ENCODE measurements at places on chromosomes 4 and X.

- DNase-seq, result no peak
These were observed 981.2 kb downstream of the FAM133A start for GRCh38 chrX:94655180-94655579.

- no peak for DNase-seq
These were observed 12.8 kb downstream of the SCARB2 start for GRCh38 chr4:76200771-76201231.

GRCh38 chr4:182018691-182019090 is 224.5 kb upstream of the TENM3 start:
- no peak for DNase-seq

- no peak for DNase-seq
These were observed 3.2 kb upstream of the UXT start for GRCh38 chrX:47662144-47662657.

DNA sequence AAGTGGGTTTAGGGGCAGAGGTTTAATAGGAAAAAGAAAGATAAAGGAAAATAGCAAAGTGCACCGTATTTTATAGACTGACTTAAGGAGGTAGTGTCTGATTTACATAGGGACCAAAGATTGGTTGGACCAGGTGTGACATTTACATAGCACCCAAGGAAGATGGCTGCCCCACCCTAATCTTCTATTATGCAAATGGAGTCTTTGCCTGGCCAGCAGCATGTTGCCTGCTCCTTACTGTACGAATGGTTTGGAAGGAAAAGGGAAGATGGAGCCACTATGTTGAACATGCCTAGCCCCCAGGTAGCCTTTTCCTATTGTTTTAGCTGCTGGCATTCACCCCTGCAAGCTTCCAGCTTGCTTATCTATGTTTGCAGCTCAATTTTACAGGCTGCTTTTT is 146.2 kb upstream of the PDE5A start:
- no peak for DNase-seq

- DNase-seq, result no peak
These were observed 6.8 kb downstream of the GABRA3 start for GRCh38 chrX:152444338-152444737.

DNA sequence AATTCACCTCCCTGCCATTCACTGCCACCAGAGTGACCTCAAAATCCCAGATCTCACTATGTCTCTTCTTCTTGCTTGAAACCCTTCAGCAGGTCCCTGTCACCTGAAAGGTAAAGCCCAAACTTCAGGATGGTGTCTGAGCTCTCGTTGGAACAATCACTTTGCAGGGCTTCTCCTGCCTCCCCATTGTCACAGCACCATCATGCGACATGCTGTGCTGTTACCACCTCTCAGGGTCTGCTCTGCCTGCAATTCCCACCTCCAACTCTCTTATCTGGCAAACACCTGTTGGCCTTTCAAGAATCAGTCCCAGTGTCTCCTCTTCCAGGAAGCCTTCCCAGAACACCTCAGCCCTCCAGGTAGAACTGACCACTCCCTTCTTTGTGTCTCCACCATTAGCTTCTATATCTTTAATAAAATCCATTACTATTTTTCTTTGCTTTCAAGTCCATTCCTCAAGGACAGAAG is 46.2 kb downstream of the SEL1L3 start:
- DNase-seq, result no peak

- DNase-seq, result no peak
These were observed 58.8 kb downstream of the SPINK2 start for GRCh38 chr4:56762484-56763250.

DNA sequence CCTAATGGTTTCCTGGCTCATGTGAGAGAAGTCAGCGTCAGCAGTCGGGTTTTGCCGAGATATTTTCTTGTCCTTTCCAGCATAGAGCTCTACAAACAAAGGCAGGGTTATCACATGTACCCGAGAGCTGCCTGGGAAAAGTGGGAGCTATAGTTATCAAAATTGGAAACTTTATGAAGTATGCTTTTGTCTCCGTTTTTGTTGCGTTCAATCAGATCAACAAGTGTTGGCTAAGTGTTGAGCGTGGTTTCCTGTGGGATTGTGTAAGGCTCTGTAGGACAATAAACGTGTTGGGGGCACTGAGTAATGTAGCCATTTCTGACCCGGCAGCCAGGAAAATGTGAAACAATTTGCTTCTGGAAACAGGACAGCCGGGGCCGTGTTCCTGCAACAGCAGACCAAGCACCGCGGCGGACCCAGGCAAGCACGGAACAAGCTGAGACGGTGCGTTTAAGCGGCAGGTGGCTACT is at the start of gene BMX:
TSS of gene BMX (plus strand) at position 311 of the 470 bp plus-strand sequence. CDS start 7,547 bp downstream, outside the sequence.
- DNase-seq, result no peak

GRCh38 chr4:162707962-162708361 is 458.7 kb downstream of the NAF1 start:
- DNase-seq, result no peak

DNA sequence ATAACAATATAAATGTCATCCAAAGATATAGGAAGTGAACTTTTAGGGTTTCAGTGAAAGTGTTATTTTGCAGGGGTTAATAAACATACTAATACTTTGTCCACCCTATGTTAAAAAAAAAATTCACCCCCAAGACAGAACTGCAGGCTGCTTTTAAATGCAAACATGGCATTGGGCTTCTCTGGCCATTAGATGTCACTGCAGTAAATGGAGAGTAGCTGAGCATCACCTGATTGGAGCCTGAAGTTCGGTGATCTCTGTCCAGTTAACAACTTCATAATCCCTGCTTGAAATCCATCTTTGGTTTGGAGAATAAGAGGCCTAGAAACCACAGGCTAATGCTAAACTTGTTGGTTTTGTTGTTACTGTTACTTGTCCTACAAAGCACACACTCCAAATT is 18.7 kb downstream of the SLC25A43 start:
- no peak for DNase-seq

GRCh38 chr4:94536649-94537469 is 85.1 kb downstream of the PDLIM5 start:
- DNase-seq, result no peak

- no peak for DNase-seq
These were observed 260.1 kb downstream of the EVC2 start for GRCh38 chr4:5448221-5448620.

DNA sequence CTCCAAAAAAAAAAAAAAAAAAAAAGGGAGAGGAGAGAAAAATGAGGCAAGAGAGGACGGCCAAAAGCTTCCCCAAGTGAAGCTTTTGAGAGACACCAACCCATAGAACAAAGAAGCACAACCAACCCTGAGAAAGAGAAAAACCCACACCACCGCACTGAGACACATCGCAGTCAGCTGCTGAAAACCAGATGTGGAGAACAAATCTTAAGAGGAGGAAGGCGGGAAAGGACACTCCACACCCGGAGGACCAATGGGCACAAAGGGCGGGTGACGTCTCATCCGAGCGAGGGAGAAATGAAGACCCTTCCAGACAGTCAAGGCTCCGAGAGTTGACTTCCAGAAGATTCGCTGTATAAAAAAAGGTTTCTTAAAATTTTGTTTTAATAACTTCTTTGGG is 112.1 kb downstream of the AFAP1 start:
- no peak for DNase-seq

DNA sequence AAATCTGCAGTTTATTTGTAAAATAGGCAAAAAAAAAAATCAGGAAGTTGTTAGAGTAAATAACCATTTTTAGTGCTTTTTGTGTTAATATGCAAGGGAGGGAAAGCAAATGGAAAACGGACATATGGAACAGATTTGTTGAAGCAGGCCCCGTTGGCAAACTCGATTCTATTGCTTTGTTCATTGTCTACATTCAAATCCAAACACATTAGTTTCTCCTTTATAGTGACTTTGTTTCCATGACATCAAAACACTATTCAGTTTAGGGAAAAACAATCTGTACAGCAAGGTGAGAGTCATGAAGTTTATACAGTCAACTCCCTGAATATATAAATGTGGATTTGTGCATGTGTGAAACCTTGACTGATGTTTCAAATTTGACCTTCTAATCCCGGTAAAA is 142.2 kb downstream of the FAM47A start:
- no peak for DNase-seq

DNA sequence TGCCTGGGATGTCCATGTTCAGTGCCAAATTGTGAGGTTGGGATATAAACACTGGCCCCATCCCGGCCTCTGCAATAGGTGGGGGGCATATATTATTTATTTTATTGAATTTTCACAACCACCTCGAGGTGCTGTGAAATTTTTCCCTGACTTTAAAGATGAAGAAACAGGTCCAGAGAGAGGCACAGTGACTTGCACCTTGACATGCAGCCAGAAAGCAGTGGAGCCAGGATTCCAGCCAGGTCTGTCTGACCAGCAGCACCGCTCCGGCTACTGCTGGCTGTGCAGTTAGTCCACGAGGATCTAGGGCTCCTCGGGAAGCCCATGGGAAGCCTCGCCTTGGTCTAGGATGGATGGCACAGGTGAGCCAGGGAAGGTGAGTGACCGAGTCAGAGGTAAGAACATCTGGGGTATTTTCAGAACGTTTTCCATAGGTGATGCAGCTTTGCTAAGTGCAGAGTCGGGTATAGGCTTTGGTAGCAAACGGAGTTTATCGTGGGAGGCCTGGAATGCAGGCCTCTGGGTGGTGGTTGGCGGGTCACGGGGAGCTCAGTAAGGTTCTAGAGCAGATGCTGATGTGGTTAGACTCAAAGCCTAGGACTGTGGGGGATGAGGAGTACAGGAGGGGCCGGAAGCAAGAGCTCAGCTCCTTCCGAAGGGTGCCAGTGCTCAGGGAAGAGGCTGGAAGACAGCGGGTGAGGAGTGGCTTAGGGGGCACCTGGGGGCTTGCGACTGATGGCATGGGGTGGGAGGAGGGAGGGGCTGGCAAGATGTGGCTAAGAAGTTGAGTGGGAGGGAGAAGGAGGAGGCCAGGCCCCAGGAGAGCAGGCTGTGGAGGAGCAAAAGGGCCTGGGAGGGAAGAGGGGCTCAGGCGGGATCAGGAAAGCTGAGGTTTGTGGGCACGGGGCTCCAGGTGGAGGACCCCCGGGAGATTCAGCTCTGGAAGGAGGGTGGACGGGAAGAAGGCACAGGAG is 107.7 kb upstream of the LRPAP1 start:
- no peak for DNase-seq

- DNase-seq, result no peak
These were observed 55.1 kb downstream of the DMD start for GRCh38 chrX:33156152-33156726.

DNA sequence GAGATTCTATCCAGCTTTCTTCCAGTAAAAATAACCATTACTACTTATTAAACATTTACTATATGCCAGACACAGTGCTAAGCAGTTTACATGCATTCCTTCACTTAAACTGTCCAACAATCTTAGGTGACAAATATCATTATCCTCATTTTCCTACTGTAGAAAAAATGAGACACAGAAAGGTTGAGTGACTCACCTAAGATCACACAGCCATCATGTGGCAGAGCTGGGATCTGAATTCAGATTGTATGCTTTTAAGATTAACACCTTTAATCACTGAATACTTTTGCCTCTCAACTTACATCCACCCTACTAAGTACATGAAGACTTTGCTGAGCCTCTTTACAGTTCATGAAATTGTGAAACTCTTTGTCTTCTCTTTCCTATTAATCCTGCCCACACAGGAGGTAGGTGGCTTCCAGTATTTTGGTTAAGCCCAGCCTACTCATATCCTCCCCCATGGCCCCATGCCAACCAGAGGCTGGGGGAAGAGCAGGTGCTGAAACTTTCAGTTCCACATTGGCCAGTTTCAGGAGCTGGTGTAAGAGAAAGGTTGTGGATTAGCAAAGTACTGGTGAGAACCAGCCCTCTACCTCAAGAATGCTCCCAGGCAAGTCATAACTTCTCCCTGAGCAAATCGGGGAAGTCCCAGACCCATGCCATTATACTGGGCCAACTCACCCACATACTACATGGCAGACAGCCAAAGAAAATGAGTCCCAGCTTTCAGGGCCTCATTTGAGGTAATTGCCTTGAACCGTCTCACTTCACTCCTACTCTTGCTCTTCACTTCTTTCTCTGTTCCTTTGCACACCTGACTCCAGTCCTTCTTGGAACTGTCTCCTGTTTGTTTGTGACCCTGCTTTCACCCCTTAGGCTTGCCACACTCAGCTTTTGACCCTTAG is 211.1 kb downstream of the GUCY2F start:
- DNase-seq, result no peak

DNA sequence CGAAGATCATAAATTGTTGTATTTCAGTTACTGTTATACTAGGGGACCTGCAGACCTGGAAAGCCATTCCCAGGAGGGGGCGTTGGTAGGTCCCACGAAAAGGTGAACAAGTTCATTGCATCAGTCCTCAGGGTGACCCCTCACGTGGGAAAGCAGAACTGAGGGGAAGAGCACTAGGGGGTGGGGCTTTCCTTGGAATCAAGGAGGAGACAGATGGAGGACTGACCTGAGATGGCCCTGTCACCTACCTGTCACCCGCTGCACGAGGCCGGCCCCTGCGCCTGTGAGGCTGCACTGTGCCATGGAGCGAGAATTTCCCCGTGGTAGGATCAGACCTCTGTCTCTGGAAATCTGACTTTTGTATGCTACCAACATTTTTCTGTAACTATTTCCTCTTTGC is 41.8 kb upstream of the CLDN24 start:
- no peak for DNase-seq

Measured in substantia nigra (tissue), 51 donors.